ENCODE measurements at places on chromosomes 4 and X.

DNA sequence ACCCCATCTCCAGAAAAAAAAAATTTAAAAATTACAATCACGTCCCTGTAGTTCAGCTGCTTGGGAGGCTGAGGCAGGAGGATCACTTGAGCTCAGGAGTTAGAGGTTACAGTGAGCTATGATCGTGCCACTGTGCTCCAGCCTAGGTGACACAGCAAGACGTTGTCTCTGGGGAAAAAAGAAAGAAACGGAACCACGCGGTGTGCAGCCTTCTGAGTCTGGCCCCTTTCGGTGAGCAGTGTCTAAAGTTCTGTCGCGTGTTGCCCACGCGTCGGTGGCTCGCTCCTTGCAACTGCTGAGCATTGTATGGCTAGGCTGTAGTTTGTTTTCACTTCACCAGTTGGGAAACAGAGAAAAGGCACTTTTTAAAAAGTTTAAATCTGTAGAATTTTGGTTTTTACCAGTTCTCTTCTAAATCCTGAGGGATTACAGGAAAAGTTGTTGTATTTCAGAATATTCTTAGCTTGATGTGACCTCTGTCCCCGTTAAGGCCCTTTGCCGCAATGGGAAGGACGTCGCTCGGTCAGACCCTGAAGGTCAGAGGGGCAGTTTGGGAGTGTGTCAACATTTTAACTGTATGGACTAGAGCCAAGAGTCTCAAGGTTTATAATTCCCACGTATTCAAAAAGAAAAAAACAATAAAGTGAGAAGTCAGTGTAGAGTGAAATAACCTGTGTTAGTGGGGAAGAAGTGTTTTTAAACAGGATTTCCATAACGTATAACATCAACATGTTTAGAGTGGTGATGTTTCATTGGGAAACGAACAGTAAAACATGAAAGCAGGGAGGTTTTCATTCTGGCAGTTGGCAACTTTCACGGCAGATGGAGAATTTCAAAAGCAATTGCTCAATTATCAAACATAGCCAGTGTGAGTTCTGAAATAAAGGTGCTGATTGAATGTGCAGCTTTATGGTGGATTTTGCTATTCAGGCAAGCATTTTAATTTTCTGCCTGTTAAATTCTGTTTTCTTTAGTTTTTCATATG, 45.8 kb upstream of the MSANTD1 start:
- no peak for DNase-seq

- DNase-seq = no peak
Measured at GRCh38 chrX:15751155-15751819, 13.2 kb downstream of the CA5B start.

GRCh38 chrX:148984238-148984637, 483.8 kb downstream of the AFF2 start:
- DNase-seq = no peak

- peak; percentile 11 for DNase-seq
Measured at GRCh38 chr4:77155631-77156452, 1.2 kb upstream of the CCNG2 start.

Measured in SK-N-DZ (cell line).